ENCODE measurements at places on chromosomes 16 and 17. TPM values are rescaled to one million over a fixed set of nuclear protein-coding genes. Genes with fewer than 3 reads are reported as not detected.

DNA sequence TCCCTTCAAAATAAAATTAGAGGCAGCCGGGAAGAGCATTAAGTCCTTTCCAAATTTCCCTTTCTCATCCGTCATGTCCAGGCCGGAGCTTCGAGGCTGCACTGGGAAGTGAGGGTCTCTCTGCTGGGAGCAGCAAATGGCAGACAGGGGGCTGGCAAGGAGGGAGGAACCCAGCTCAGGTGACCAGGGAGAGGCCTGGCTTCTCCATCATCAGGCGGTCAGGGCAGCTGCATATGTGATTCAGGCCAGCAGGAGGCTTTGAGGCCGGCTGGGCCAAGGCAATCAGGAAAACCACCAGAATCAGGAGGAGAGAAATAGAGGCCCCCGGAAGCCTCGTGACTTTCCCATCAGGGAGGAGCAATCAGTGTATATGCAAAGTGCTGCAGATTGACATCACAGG, 85.0 kb upstream of the RPL38 start:
- peak; percentile 1 for DNase-seq

DNA sequence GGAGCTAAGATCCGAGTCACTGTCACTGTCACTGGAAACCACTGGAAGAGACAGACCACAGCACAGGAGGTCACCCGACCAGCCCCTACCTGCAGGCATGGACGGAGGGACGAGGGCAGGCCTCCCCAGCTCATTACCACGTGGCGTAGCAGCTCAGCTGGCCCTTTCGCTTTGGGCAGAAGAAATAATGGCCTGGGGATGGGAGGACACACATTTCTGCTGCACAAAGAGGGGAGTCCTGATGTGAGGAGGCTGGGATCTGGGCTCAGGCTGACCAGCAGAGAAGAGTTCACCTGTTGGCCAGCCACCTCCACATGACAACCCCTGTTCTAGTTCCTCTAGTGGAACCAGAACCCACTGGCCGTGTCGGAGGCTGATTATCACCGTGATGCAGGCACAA, 38.2 kb upstream of the DOC2B start:
- DNase-seq, result no peak

The GPR139 gene
- not detected for total RNA-seq

The CD68 gene
- total RNA-seq, result 120 TPM

The TEDC2 gene
- 22.6 TPM for total RNA-seq
